Omental fat pad (tissue), 4 donors: ENCODE measurements at places on chromosomes 7 and 10. TPM values are rescaled to one million over a fixed set of nuclear protein-coding genes. Genes with fewer than 3 reads are reported as not detected.

DNA sequence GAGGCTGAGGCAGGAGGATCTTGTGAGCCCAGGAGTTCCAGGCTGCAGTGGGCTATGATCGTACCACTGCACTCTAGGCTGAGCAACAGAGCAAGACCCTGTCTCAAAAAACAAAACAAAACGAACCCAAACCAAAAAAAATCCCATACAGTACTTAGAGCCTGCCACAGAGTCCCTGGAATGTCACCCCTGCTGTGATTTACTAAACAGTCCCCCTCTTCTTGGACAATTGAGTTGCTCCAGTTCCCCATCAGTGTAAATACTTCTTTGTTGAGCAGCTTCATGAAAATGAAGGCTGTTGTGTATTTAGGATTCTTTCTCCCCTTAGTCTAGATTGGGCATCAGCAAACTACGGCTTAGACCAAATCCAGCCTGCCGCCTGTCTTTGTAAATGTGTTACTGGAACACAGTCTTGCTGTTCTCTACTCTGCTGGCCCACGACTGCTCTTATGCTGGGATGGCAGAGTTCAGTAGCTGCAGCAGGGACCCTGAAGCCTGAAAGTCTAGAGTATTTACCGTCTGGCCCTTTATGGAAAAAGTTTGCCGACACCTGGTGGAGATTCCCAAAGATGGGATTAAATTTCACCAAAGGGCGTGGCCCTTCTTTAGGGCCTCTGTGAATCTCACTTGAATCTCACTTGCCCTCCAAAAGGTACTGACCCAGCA is 57.8 kb downstream of the PALD1 start:
- no peak for DNase-seq

DNA sequence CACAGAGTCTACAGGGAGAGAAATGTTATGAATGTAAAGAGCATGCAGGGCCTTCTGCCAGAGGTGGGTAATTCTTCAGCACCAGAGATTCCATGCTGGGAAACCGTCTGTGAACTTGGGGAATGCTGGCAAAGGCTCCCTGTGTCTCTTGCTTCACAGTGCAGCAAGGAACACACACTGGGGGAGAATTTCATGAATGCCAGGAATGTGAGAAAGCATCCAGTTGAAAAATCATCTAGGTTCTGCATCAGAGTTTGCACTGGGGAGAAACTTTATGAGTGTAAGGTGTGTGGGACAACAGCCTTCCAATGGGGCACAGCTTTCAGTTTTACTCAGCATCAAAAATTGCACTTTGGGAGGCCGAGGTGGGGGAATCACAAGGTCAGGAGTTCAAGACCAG is 224.3 kb upstream of the IGFBP3 start:
- peak; percentile 27 for DNase-seq

DNA sequence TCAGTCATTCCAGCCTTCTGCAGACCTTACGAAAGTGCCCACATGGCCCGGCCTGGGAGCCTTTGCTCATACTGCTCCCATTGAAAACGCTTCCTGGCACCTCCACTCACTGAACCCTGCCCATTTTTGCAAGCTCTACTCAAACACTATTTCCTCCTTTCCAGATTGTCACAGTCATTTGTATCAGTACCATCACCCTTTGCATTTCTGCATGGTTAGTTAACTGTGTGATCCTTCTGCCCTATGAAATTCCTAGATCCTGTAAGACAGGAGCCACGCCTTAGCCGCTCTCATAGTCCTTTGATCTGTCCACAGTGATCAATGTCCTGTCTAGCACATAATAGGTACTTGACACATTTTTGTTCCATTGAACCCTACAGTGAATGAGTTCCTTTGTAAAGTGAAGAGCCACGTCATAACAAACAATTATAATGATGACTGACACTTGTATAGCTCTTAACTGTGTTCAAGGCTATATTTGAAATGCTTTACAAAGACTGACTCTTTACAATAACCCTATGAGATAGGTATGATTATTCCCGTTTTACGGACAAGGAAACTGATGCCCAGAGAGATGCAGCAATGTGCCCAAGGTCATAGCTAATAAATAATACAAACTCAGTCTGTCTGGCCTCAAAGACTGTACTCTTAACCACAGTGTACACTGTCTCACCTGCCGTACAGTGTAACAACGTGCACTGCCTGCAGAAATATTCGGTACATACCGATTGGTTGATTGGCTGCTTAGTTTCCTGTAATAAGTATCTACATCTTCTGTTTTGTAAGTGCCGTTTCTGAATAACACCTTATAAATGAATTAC is 16.6 kb upstream of the ITIH2 start:
- DNase-seq, result no peak

- no peak for DNase-seq
These were observed 55.5 kb downstream of the SYPL1 start for GRCh38 chr7:106056513-106057203.

Gene IFIT1
- 30.9 TPM for total RNA-seq

Gene RGS10
- 40.2 TPM for total RNA-seq
